CD8-positive, alpha-beta T cell (primary cell): ENCODE measurements at places on chromosomes 3 and 15.

DNA sequence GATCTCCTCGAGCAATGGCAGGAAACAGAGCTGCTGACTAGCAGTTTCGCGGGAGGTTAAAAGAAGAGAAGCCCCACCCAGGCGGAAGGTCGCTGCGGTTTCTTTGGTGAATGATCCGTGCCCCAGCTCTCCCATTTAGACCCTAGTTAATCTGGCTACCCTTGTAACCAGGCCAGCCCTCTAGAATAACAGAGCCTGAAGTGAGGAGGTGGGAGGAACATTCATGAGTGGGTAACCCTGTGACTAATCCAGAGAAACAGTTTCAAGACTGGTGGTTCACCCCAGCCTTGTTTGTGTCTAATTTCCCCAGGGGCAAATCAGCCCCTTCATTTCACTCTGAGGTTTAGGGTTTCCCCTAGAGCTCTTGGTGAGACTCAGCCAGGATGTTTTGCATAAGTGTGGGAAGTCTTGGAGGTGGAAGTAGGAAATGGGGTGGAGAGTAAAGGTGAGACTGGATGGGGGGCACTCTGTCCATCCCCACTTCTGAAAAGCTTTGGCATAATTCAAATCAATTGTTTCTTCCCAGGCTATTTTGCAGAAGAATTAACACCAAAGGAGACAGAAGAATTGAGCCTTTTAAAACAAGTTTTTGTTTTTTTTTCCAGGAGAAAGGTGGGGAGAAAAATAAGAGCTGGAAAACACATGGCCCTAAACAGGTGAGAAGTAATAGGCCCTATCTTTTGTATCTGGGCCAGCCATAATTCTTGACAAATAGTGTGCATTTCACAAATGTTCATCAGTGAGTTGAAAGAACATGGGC lies 303.1 kb downstream of the RPLP1 start:
- peak; percentile 54 for DNase-seq

- no peak for DNase-seq
Observed at GRCh38 chr3:169822091-169822490, 9.4 kb upstream of the LRRC34 start.

DNA sequence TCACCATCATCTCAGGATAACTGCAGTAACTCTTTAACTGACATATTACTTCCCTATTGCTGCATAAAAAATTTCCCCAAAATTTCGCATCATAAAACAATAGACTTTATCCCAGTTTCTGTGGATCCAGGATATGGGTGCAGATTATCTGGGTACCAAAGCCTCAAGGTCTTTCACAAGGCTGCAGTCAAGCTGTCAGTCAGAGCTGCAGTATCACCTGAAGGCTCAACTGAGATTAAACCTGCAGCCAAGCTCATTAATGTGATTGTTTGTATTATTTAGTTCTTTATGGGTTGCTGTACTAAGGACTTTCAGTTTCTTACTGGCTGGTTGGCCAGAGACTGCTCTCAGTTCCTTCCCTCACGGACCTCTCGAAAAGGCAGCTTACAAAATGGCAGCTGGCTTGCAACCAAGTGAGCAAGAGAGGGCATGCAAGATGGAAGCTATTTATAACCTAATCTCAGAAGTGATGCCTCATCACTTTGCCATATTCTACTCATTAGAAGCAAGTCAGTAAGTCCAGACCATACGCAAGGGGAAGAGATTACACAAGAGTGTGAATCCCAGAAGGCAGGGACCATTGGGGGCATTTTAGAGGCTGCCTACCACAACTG lies 54.9 kb downstream of the DCUN1D1 start:
- no peak for DNase-seq

GRCh38 chr3:117084739-117085270 lies 375.2 kb downstream of the TUSC7 start:
- DNase-seq, result no peak

- DNase-seq, result no peak
Observed at GRCh38 chr3:121998030-121998580, 23.9 kb downstream of the ILDR1 start.

- no peak for DNase-seq
Observed at GRCh38 chr3:32245200-32245599, 6.7 kb downstream of the CMTM8 start.

- DNase-seq, result no peak
Observed at GRCh38 chr15:43954181-43954621, 127.4 kb downstream of the WDR76 start.

DNA sequence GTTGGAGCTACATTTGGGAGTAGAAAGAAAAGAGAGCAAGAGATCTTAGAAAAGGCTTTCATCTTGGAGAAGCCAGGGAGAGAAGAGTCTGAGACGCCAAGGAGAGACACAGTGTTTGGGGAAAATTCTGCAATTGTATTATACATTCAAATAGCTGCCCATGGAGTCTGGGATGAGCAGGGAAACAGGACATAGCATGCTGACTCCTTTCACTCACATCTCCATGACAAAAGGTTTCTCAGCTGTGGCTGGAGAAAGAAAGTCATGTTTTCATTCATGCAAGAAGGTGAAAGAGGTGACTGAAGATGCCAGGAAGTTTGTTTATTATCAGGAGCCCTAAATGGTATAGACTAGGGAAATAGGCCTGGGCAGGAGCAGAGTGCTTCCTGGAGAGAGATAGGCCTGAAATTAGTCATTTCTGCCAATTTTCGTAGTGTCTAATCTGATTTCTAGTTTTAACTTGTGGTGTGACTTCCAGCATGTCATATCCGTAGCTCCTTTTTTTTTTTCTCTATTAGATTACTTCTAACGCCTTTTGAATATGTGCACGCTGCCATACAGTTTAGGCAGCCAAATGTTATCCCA lies 34.1 kb downstream of the ACP3 start:
- no peak for DNase-seq

DNA sequence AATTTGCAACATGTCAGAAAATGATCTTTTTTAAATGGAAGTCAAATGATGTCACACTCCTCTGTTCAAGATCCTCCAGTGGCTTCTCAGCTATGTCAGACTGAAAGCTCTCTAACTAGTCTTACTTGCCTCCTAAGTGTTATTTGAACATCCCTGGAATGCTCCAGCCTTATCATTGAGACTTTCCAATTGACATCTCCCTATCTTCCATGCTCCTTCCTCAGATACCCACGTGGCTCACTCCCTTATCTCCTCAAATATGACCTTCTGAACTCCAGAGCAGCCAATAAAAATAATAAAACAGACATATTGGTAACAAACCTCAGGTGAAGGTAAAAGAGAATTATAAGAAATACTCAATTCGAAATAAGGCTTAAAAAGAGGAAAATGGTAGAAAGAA lies 25.5 kb upstream of the AADAC start:
- no peak for DNase-seq

GRCh38 chr3:58383476-58383875 lies 50.2 kb downstream of the PDHB start:
- no peak for DNase-seq

- no peak for DNase-seq
Observed at GRCh38 chr3:15651396-15651795, 49.9 kb downstream of the BTD start.

DNA sequence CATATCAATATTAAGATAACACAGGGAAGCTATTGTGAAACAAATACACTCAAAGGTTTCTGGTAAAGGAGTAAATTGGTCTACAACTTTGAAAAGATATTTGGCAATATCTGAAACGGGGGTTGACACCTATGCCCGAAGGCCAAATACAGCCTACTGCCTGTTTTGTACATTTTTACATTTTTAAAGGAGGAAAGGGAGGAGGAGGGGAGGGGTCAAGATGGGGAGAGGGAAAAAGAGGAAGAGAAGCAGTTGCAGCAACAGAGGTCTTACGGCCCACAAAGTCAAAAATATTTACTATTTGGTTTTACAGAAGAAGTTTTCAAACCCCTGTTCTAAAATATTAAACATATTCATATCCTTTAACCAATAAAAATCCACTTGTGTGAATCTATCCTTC lies 94.2 kb downstream of the FMN1 start:
- no peak for DNase-seq

DNA sequence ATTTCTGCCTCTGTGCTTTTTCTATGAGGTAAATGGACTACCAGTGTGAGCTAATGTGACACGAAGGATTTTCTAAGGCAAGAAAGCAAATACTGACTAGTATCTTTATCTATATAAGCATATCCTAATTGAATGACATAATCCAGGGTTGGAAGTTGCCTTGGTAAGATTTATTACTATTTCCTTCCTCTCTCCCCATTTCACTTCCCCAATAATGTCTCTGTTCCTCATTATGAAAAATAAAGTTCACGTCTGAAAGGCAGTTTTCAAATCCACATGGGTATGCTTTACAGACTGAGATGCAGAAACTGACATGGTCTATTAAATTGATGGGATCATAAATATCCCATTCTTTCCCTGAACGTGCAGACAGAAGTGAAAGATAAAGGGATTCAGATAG lies 86.0 kb downstream of the DTWD1 start:
- no peak for DNase-seq

GRCh38 chr3:185629554-185630181 lies 43.6 kb downstream of the SENP2 start:
- no peak for DNase-seq

GRCh38 chr3:110679285-110679684 lies 392.3 kb upstream of the NECTIN3 start:
- no peak for DNase-seq

DNA sequence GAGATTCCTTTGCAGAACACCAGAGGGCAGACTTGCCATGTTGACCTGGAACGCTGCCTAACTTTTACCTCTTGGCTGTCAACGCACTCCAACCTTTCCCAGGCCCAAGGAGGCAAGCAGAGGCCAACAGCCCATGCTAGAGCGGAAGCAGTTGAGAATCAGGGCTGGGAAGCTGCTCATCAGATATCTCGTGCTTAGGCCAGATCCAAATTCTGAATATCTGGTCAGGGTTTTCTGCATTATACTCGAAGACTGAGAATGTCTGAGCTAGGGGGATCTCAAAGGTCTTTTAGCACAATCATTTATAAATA lies 2.5 kb downstream of the XIRP1 start:
- peak; percentile 82 for DNase-seq

DNA sequence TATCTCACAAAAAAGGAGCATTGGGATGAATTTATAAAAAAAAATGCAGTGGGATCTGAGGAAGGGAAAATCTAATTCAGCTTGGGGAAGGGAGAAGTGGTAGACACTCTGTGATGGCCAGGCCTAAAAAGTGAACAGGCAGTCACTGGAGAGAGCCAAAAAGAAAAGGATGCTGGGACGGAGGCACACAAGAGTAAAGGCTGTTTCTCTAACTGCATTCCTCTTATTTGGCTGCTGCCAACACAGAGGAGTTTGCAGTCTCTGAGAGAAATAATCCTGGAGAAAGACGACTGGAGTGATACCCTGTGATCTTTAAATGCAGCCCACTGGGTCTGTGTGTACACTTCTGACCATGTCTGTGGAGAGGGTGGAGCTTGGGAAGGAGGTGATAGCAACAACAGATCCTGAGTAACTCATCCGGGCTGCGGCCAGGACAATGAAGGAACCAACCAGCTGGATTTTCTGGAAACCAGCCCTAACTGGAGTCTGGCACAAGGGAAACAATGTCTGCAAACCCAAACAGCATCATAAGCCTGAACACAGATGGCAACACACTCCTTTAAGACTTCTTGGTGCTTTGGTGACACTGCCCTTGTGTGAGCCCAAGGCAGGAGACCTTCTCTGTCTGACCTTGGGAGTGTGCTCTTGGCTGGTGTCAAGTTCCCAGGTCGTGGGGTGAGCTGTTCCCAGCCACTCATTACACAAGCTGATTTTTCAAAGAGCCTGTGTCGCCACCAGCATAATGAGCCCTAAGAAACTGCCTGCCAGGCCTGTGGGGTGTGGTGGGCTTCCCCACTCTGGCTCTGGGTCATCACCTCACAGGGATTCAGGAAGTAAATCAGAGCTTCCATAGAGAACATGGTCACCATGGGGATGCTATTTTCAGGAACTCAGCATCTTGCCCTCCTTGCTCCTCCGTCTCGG lies 8.0 kb downstream of the FYCO1 start:
- no peak for DNase-seq

DNA sequence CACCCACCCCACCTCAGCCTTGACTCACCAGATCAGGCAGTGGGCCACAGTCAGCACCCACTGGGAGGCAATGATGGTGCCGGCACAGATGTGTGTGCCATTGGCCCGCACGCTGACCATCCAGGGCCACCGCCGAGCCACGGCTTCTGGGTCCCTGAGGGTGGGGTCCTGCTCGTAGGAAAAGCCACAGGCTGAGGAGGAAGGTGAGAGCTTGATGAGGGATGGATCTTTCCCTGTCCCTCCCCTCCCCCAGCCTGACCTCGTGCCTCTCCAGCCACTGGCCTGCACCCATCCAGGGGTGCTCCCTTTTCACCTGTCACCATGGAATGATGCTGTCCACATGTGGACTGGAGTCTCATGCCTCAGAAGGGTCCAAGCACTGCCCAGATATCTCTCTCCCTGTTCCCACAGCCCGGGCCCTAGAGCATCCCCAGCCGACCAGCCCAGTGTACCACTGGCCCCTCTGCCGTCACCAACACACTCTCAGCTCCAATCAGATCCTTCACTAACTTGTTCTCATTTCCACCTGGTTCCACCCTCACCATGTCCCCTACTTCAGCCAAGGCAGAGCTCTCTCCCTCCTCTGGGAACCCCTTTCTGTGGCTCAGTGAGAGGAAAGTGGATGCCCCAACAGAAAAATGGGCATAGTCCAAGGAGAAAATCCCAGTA lies 2.0 kb downstream of the PRSS50 start:
- no peak for DNase-seq

- no peak for DNase-seq
Observed at GRCh38 chr3:183779896-183780465, 45.4 kb downstream of the MAP6D1 start.

GRCh38 chr3:53709860-53710674 lies 136.2 kb downstream of the CHDH start:
- DNase-seq, result peak; percentile 55

DNA sequence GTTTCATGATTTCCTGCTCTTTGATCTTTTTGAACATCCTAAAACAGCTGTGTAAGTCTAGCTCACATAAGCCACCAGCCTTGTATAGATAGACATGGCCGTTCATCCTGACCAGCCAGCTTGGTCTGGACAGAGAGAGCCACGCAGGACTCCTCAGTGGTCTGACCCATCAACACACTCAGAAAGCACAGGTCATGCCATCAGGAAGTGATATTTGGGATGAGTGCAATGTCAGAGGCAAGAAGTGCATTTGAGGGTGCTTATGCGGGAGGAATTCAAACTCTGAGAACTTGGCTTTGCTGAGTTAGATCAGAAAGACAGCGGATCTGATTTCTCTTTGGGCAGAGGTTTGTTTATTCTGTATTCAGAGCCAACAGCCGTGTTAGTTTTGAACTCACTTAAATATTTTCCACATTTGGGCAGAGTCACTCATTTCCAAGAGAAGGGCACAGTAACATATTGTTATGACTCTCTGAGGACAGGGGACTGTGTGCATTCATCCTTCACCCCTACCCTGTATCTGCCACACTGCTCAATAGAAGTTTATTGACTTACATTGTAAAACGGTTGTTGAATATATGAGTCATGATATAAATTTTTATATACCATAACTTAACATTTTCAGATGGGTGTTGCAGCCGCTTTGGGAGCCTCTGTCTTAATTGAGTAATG lies 225.3 kb upstream of the LYSMD4 start:
- no peak for DNase-seq

- DNase-seq, result no peak
Observed at GRCh38 chr15:87702270-87702669, 554.3 kb downstream of the NTRK3 start.
